ENCODE measurements at places on chromosomes 11 and 22.

GRCh38 chr22:44312766-44313165 is at the start of gene SHISAL1:
Gene SHISAL1 (minus strand): TSS chr22:44312951. CDS start chr22:44300945, 12,006 bp downstream.
- DNase-seq, result no peak

GRCh38 chr11:119790476-119790875 is 61.5 kb upstream of the NECTIN1 start:
- DNase-seq, result no peak

DNA sequence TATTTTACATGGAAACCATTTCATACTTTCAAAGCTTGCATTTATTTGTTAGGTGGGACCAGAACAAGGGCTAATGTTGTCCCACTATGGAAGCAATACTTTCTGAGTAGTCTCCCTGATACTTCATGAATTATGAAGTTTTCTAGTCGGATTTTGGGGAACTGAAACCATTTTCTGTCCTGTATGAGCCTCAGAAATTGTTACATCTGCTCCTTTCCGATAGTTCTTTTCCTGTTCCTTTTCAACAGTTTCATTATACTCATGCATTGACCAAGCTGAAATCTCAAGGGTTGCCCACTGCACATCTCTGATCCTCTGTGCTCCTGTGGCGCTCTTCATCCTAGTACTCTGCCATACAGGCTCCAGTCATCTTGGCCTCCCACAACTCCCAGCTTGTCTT is 31.5 kb upstream of the GLYATL1 start:
- no peak for DNase-seq

GRCh38 chr11:98725471-98725870 is 295.3 kb upstream of the CNTN5 start:
- no peak for DNase-seq

DNA sequence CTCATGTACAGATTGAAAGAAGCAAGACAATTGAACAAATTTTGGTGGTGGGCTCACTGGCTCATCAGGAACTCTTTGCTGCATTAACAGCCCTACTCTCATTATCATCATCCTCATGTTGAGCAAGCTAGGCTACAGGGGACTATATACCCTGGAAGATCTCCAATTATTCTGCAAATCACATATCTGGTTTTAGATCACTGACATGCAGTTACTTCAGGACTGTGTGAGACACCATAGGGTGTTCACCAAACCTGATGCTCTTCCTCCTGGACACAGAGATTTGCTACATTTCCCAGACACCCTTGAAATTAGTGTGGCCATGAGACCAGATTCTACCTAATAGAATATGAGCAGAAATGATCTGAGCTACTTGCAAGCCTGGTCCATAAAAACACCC is 23.0 kb upstream of the ME3 start:
- DNase-seq, result no peak

DNA sequence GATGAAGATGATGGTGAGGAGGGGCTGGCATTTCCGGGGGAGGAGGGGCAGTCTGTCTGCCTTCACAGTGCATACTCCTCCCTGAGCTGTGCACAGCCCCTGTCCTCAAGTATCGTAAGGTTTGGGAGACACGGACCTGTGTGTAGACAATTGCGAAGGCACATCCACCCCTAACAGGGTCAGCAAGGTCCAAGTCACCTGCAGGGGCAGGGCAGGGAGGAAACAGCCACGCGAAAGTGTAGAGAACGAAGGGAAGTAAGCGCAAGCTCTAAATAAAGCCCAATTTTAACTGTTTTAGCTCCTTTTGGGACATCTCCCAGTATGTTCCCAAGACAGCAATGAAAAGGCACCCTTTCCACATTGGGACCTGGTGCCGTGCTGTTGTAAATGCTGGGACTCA is 448.2 kb downstream of the TBC1D22A start:
- DNase-seq, result no peak

DNA sequence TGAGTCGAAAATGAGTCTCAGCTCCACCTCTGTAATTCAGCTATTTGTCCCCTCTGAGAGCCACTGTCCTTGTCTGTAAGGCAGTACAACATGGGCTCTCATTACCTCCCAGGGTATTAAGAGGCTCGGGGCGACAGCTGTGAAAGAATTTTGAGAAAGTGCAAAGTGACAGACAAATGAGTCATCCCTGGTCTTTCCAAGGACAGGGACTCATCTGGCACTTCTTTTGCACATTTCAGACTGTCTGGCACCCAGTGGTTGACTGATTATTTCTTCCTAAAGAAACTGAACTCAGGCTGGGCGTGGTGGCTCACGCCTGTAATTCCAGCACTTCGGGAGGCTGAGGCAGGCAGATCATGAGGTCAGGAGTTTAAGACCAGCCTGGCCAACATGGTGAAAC is 62.1 kb upstream of the ARFGAP3 start:
- DNase-seq, result no peak

GRCh38 chr22:45335021-45335818 is 25.5 kb downstream of the FAM118A start:
- DNase-seq, result no peak

- DNase-seq, result no peak
Measured at GRCh38 chr11:126100716-126101115, 38.0 kb upstream of the CDON start.

- DNase-seq, result no peak
Measured at GRCh38 chr11:102762361-102762767, 18.1 kb downstream of the MMP10 start.
